ENCODE measurements at places on chromosomes 11 and 22.

- DNase-seq = no peak
Measured at GRCh38 chr11:32462011-32462690, 26.8 kb upstream of the WT1 start.

DNA sequence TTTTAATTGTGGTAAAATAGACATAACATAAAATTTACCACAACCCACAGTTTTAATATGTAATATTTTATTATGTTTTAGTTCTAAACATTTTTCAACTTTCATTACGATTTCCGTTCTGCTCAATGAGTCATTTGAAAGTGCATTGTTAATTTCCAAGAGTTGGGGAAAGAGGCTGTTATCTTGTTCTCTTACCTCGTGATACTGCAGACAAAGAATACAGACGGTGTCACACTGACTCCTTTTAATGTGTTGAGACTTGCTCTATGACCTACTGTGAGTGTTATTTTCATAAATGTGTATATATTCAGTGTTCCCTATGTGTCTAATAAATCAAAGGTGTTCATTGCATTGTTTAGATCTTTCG lies 10.8 kb upstream of the RAC2 start:
- no peak for DNase-seq

DNA sequence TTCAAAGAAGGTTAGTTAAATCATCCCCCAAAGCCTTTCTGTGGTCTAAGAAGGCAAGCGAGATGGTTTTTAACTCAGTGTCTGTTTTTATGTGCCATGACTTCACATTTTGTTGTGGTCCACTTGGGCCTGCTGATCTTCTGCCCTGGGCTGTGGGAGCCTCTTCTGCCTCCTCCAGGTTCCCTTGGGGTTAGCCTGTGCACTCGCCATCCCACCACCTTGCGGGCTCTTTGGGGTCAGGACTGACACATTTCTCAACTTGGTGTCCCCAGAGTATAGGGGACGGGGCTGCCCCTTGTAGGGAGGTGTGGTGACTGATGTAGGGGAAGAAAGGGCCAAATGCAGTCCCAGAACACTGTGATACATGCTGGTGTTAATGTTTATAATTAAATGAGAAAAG lies 207.0 kb downstream of the TBC1D22A start:
- DNase-seq = no peak

GRCh38 chr22:32964411-32965057 lies 93.6 kb downstream of the SYN3 start:
- no peak for DNase-seq

DNA sequence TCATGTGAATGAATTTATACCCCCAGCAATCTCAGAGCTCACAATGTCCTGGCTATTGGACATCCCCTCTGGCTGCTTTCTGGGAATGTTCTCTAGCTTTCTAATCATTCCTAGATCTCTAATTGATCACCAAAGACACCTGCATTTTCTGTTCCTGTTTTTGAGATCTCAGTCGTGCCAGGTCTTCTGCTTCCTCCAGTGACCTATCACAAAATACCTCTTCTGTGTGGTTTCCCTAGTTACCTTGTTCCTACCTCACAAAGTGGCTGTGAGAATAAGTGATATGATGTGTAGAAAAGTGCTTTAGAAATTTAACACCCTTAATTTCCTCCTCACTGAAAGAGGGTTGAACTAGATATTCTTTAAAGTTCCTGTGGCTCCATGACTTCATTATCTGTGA lies 92.2 kb downstream of the LUZP2 start:
- DNase-seq = no peak

DNA sequence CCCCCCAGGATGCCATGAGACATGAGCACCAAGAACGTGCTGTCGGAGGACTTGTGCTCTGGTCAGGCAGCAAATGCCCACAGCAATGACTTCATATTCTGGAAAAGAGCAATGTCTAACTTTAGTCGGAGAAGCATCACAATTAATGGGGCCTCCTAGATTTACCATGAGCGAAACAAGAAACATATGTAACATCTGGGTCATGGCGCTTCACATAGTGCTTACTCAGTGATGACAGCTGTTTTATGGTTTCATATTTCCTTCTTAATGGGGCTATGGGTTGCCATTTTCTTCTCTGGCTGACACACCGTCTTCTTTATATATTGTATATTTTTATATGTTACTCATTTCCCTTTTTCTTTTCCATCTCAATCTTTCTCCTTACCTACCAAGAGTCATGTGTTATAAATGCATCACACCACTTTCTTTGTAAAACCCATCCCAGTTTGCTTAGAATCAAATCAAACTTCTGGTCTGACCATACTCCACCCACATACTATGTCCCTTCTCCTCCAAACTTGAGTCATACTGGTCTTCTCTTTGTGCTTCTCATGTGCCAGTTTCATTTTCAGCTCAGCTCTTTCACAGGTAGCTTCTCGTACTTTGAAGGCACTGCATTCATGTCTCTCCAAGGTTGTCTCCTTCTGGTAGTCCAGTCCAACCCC lies 9.4 kb upstream of the CASP12 start:
- DNase-seq = no peak

- no peak for DNase-seq
Measured at GRCh38 chr11:132831272-132831671, 701.0 kb downstream of the OPCML start.

DNA sequence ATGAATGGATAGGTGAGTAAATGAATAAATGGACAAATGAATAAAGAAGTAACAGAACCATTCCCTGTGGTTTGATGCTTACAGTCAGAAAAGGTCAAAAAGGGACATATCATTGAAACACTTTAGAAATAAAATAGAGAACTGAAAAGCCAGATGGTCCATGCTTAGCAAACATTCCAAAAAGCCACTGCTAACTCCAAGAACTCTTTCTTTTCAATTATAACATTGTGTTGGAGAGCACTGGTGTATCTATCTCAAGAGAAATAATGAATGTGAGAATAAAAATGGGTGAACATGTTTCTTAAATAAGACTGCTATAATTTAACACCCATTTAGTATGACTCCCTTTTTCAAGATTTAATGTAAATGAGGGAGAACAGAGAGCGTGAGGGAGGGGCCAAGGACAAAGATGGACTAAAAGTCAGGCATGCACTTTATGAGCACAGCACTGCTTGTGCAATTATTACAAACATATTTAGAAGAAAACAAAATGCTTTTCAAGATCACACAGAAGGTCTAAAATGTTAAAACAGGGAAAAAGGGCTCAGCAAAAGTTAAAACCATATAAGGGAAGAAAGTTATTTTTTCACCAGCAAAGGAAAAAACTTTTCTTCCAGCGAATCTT lies 224.3 kb upstream of the PITPNB start:
- DNase-seq = no peak

DNA sequence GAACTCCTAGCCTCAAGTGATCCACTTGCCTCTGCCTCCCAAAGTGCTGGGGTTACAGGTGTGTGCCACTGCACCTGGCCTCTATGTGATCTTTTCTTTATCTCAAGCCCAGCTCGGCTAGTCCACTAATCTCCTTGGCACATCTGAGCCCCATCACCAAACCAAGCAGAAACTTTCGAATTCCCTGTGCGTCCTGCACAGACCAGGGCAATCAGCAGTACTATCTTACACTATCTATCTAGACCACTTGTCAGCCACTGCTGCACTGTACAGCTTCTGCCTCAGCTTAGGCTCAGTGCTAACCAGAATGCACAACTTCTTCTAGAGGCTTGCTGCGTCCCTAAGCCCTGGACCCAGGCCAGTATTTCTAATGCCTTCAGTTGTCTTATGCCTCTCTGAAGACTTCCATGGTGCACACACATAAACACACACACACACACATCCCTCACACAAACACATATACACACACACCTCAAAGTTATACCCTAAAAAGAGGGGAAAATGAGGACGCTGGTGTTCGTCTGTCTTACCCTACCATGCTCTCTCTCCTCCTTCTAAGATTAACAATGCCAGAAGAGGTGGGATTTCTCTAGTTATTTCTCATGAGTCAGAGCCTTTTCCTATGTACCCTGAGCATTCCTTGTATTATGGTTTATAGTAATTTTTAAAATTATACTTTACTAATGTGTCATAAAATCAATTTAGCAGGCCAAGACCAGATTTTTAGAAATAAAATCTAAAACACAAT lies 59.3 kb upstream of the FAM181B start:
- no peak for DNase-seq

DNA sequence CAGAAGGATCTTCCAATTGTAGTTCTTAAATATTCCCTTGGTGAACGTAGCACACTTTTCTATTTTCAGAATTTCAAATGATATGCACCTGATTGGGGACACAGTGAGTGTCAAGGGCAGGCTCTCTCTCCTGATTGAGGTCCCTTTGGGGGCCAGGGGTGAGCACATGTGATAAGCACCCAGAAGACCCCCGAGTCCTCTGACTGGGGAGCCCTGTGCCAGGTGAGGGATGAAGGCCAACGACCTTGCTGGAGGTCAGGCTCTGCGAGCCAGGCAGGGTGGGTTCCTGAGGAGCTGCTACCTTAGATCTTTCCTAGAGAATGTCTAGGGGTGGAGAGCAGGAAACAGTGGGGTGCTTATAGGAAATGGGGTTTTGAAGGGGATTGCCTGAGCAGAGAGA lies 1253.9 kb downstream of the BRD1 start:
- DNase-seq = no peak

All from naive B cell (primary cell).